ENCODE measurements at places on chromosomes 12 and 14.

- DNase-seq: no peak
These were observed 19.9 kb upstream of the STXBP6 start for GRCh38 chr14:25069879-25070278.

DNA sequence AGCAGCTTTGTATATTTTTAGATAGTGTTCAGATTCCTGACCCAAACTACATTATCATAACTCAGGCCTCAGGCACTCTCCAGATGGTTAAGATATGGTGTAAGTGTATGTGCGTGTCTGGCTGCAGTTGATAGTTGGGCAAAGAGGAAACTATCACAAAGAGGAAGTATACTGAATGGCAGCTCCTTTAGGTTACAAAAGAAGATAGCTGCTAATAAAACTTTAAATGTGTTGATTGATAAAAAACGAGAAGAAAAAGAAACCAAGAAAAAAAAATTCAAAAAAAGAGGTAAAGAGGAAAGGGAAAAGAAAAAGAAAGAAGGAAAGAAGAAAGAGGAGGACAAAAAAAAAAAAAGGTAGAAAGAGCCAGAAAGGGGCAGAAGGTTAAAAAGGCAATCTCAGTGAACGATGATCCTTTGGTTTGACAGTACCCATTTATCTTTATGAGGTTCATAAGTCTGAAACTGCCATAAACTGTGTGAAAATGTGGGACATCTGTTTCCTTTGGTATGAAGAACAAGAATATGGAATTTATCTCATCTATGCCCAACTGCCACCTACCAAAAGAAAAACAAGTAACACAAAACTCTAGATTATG is 42.2 kb downstream of the TAOK3 start:
- DNase-seq: no peak

- DNase-seq: no peak
These were observed 286.8 kb downstream of the DIO2 start for GRCh38 chr14:79924551-79924950.

GRCh38 chr12:89863493-89863938 is 154.9 kb upstream of the ATP2B1 start:
- no peak for DNase-seq

DNA sequence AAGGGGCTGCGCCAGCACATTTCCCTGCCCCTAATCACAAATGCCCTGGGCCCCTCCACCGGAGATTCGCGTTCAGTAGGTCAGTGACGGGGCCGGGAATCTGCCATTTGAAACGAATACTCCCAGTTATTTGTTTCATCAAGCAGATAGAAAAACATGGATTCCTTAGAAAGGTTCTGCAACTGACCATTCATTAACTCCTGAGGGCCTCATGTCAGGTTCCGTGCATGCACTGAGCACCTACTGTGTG is 25.6 kb upstream of the UBC start:
- no peak for DNase-seq

DNA sequence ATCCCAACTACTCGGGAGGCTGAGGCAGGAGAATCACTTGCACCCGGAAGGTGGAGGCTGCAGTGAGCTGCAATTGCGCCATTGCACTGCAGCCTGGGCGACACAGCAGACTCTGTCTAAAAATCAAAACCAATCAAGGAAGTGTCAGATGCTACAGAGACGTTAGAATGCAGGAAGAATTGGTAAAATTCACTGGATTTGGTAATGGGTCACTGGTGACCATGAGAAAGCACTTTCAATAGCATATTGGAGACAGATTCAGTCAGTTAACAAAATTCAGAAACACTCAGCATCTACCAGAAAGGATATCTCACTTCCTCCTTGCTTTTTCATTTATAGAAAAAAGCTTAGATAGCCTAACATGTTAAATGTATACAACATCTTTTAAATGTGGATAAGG is 17.5 kb downstream of the BIN2 start:
- DNase-seq: no peak

DNA sequence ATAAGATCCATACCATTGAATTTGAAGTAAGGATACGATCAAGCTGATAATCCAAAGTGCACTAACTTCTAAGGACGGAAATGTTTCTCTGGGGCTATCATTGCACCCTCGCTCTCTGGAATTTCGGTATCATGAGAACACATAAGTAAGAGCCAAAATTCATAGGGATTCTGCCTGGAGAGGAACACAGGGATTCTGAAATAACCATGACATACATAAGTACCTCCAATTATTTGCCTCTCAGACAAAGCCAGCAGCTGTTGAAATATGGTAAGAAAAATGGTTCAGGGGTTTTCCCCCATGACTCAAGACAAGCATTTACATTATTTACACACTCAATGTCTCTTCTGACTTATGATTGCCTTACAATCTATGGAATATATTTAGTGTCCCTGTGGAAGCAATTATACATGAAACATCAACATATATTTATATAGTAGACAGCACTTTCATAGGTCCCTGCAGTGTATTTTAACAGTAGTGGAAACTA is 1123.6 kb upstream of the SEL1L start:
- DNase-seq: no peak

- peak; percentile 48 for DNase-seq
These were observed 920 bp downstream of the CDK17 start for GRCh38 chr12:96399120-96399918.

- DNase-seq: no peak
These were observed 261.9 kb downstream of the RAD51B start for GRCh38 chr14:68081489-68081888.

DNA sequence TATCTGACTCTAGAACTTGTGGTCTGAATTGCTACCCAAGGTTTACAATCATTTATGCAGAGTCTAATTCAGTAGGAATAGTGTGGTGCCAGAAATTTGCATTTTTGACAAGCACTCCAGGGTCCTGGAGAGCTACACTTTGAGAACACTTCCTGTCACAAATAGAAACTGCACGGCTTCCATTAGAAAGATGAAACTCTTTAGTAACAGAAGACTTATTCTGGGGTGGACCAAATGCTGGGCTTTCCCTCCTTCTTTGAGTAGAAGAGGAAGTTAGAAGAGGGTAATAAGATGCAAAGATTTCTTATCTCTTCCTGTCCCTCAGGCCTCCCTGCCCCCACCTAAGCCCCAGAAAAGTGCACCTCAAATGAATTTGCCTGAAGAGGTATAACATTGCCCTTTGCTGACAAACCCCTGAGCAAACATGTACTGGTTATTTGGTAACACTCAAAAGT is 28.4 kb downstream of the DGLUCY start:
- DNase-seq: no peak

- DNase-seq: no peak
These were observed 157.9 kb downstream of the KICS2 start for GRCh38 chr12:64064240-64064639.

DNA sequence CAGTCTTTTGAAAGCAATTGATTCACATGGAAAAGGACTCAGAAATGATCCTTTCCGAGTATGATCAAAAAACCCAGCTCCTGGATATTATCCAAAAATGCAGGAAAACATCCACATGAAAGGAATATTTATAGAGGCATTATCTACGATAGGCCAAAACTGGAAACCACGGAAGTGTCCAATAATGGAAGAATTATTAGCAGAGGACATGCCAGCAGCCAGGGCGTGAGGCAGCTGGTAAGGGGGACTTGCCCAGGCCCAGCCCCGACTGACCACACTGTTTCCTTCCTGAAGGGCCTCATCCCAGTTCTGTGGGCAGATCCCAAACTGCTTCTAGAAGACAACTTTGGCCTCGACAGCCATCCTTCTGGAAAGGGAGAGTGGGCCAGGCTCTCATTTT is 20.5 kb downstream of the ACTN1 start:
- DNase-seq: no peak

DNA sequence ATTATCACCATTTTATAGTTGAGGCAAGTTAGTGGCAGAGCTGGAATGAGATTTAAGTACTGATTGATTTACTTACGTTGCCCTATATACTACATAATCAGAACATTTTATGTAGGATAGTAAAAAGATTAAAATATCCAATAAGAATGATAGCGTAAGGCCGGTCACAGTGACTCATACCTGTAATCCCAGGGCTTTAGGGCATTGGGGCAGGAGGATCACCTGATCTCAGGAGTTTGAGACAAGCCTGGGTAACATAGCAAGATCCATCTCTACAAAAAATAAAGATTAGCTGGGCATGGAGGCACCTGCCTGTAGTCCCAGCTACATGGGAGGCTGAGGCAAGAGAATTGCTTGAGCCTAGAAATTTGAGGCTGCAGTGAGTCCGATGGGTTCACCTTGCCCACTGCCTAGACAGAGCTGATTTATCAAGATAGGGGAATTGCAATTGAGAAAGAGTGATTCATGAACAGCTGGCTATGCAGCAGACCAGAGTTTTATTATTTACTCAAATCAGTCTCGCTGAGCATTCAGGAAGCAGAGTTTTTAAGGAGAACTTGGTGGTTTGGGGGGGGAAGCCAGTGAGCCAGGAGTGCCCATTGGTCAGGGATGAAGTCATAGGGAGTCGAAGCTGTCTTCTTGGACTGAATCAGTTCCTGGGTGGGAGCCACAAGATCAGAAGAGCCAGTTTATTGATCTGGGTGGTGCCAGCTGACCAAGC is 24.7 kb upstream of the SGPP1 start:
- DNase-seq: no peak

- peak; percentile 66 for DNase-seq
These were observed 48.6 kb downstream of the AP5M1 start for GRCh38 chr14:57317248-57317833.

DNA sequence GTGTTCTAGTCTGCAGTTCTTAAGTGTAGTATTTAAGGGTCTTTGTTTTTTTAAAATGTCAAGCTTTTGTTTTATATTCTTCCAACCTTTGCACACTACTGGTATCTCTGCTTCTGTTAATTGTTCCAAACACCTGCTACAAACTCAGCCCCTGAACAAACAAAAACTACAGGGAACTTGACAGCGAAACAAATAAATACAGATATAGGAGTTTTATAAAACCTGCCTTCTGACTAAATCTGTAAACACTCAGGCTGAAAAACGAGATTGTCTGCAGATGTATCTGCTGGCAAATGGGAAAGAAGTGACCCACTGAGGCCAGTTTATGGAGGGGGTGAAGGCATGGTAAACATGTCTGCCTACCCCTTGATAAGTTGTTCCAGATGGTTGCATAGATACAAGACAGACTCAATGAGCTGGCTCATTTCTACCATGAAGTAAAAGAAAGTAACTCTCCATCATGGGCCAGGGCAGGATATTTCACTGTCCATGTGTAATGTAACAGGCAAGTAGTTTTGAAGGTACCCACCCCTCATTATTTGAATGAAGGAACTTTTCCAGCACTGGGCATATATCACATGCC is 75.6 kb downstream of the LMO3 start:
- no peak for DNase-seq

- no peak for DNase-seq
These were observed 2.6 kb upstream of the OR6J1 start for GRCh38 chr14:22646570-22647254.

- no peak for DNase-seq
These were observed 51.2 kb upstream of the CCDC60 start for GRCh38 chr12:119283310-119283709.

- no peak for DNase-seq
These were observed 303.1 kb downstream of the VRK1 start for GRCh38 chr14:97100306-97100705.

DNA sequence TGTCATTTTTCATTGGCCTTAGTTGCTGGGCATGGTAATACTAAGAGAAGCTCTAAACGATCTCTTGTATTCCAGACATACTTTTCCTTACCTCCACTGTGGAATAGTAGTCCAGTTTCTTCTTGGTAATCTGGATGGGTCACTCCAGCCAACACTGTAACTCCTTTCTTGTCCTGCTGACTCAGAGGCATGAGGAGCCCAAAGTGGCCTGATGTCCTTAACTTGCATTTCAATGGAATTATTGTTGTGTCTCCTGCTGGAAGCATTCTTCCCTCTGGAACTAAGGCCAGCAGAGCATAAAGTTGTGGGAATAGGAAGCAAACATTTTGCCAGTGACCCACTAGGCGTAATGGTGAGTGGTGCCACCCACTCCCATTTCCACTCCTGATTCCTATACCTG is 33.1 kb downstream of the DAAM1 start:
- no peak for DNase-seq

DNA sequence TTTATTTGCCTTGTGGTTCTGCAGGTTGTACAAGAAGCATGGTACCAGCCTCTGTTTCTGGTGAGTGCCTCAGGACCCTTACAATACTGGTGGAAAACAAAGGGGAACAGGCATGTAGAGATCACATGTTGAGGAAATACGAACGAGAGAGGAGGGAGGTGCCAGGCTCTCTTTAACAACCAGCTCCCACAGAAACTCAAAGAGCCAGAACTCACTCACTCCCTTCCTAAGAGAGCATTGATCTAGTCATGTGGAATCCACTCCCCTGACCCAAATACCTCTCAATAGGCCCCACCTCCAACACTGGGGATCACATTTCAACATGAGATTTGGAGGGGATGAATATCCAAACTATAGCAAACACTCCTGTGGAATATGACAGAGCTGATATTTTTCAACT is 938.0 kb downstream of the GALC start:
- DNase-seq: no peak

All from stimulated activated CD4-positive, alpha-beta T cell treated with anti-CD3 and anti-CD28 coated beads, TNF-alpha, amount 100 ng/mL, for 24 hours (primary cell).